Substantia nigra (tissue), 51 donors: ENCODE measurements at places on chromosomes 4 and X.

DNA sequence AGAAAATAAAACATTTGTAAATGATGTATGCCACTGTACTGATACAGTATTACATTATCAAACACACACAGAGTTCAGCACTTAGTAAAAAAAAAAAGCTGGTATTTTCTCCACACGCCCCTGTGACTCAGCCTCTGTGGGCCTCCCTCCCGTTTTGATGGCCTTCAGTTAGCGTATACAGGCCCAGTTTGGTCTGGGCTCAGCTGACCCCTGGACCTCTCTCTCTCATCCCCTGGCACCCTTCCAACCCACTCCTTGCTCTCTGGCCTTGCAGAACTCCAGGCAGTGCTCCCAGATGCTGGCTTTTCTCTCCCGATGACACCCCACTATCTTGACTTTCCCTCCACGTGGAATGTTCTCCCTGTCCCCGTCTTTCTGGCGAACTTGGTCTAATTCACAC lies 89.0 kb upstream of the LIMCH1 start:
- no peak for DNase-seq

DNA sequence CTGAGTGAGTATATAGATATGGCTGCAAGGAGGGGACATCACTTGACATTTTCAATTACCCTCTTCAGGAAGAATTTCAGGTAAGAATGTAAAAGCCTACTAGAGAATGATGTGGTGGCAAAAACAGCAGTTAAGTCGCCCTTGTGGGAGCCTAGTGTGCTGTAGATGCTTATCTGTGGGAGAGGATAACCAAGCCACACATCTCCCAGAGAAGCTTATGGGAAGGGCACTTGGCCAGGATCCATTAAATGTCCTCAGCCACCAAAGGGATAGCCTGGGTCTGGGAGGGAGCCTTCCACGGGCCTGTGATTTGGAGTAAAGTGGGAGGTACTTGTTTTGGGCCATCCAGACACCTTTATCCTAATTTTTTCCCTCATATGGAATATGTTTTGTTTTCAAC lies 41.3 kb upstream of the BCLAF3 start:
- DNase-seq, result no peak

DNA sequence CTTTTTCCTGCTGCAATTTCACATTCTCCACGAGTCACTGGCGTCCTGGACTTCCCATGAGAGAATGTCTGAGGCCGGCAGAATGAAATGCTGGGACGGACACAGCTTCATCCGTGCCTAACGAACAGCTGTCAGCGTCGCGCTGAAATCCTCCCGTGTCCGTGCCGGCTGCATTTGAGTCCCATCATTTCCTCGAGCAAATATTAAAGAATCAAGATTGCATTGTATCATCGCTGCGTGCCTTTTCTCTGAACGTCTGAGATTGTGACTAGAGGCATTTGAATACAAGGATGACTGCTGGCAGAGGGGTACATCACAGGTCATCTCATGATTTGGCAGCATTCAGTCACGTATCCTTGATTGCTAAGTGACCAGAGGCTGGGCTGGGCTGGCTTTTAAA lies 279.9 kb downstream of the ASMT start:
- DNase-seq, result no peak

- no peak for DNase-seq
Measured at GRCh38 chr4:163693211-163693610, 198.7 kb downstream of the TMA16 start.

- no peak for DNase-seq
Measured at GRCh38 chrX:43974100-43974475, 898 bp upstream of the NDP start.

DNA sequence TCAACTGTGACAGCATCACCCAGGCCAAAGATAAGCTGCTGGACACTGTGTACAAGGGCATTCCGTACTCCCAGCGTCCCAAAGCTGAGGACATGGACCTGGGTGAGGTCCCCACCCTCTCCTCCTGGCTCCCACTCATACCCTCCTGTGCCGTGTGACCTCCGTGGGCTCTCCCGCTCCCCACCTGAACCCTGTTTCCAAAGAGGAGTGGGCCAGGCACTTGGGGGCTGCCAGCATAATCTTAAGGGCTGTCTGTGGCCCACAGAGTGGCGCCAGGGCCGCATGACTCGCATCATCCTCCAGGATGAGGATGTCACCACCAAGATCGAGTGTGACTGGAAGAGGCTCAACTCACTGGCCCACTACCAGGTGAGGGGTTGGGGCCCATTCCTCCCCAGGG lies 10.0 kb downstream of the LAGE3 start:
- DNase-seq, result no peak

DNA sequence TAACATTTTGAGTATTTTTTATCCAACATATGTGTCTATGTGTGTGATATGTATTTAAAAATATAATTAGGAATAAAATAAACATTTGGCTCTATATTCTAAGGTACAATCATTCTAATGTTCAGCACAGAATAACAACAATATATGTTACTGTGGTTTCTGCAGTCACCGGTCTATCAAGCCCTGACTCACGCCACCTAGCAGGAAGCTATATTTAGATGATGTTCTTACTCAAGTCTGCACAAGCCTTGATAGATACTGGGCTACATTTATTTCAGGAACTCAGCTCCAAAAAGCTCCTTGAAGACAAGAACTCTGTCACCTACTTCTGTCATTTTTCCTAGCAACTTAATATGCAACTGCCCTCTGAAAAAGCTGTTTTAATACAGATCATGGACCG lies 152.0 kb upstream of the FTHL17 start:
- DNase-seq, result no peak

DNA sequence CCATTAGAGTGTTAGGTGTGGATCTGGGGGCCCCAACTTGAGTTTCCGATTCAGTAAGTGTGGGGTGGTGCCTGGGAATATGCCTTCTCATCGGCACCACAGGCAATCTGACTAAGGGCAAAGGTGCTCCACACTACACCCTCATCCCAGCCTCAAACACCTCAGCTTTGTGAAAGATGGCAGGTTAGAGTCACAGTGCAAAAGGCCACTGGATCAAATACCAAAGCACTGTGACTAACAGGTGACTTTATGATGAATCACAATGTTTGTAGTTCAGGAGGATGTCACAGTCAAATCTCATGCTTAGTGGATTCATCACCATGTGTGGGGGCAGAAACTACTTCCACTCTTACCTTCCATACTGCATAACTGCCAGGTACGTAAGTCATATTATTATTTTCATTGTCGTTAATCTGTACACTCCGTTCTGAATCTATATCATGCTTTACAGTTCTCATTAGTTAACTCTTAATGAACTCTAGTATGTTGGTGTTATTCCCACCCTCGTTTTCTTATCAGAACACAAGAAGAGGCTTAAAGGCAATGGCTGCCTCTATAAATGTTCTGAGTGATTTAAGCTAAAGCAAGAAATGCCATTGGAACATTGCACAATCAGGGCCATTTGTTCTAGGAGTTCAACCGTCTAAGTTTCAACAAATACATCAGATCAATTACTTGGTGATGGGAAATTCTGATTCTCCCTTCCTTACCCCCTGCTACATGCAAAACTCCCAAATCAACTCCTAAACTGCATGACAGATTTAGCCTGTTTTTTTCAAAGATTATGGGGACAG lies 50.2 kb downstream of the PRKG2 start:
- DNase-seq, result no peak

GRCh38 chrX:36543499-36543898 lies 464.7 kb upstream of the FAM47C start:
- DNase-seq, result no peak

- DNase-seq, result no peak
Measured at GRCh38 chr4:7197910-7198309, 5.6 kb downstream of the SORCS2 start.

DNA sequence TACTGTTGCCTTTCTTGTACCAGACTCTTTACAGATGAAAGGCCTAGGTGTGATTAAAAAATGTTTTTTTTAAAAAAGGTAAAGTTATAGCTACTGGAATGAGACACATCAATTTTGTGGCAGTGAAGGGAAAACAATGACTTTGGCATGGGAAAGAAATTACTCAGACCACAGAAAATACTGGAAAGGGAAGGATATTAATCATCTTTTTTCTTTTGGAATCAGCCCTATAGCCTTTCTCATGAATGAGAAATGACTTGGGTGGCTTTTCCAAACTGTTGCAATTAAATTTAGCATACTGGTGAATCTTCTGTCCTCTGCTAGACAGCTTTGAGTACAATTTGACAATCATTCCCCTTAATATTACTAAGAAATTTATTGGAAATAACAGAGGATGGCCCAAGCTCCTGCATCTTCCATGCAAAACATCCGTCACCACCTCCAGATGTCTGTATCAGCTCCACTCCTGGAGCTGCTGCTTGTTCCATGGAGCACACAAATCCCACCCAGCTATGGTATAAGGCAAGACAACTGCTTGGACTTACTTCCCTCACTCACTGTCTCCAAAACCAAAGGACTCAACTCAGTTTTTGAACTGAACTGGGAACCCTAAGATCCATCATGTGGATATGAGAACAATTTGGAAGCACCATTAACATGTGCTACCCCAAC lies 97.6 kb upstream of the ARSJ start:
- DNase-seq, result no peak

DNA sequence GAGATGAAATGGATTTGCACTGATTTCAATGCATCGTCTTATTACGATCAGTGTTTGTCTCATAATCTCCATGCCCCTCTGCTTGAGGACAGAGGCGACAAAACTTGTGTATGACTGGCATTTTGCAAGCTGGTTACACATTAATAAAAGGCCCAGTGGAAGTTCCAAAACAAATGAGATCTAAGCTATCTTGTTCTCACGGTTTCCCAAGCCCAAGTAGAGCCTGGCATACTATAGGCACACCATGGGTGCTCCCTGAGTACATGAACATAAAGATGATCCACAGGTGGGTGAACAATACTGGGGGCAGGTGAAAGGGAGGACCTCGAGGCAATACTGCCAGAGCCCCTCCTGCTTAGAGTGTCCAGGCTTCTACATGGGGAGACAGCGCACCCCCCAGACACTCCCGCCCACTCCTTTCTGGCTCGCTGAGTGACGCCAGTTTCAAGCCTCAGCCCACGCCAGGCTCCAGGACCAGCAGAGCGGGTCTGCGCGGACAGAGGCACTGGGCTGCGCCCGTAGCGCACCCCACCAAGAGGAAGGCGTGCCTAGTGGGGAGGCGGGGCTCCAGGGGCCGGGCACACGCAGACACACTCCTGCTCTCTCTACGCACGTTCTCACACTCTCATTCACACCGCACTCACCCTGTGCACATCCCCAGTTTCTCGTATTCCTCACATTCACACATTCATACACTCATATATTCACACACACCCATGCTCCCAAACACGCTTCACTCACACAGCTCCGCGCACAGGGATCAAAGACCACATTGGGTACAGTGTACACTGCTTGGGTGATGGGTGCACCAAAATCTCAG lies 8.9 kb upstream of the GSX2 start:
- DNase-seq, result no peak

DNA sequence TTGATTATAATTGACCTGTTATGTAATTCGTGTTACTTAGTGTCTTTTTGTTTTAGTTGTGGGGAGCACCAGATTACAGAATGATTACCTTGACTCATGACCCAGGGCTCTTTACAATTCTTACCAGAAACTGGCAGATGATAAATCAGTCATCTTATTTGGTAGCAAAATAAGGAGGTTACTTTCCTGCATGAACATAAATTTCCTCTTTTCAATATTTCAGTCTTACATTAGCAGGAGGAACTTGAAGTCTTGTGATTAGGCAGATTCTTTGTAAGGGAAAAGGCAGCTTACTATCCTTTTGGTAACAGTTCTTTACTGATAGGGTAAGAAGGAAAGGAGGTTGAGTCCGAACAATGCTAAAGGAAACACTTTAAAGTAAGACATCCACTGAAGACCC lies 26.0 kb upstream of the SLC25A5 start:
- no peak for DNase-seq

DNA sequence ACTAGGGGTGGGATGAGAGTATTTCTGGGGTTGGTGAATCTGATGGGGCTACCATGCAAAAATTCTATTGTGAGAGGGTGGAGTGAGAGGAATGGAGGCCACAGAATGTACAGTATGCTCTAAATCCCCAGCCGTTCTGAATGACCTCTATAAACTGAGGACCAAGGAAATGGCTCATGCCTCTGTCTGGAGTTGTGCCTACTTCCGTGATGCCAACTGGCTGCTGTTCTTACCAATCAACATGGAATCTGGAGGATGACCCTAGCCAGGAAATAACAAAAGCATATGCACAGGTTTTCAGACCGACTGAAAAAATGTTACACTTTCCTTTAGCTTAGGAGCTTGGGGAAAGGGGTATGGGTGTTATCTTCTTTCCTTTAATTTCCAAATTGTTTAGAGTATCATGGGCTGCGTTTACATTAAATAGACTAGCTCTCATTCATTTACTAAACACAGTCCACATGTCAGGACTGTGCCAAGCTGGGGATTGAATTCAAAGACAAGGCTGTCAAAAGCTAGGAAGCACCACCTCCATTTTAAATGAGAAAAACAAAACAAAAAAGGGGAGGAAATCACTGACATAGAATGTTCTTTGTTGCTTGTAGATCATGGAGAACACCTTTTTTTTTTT lies 20.2 kb upstream of the CCKAR start:
- no peak for DNase-seq

- no peak for DNase-seq
Measured at GRCh38 chrX:135114392-135114791, 5.9 kb downstream of the ETDB start.

- DNase-seq, result no peak
Measured at GRCh38 chr4:20272411-20272872, 20.7 kb downstream of the SLIT2 start.

- DNase-seq, result no peak
Measured at GRCh38 chr4:27779827-27780226, 919.2 kb downstream of the STIM2 start.

GRCh38 chrX:826448-826847 lies 195.9 kb downstream of the SHOX start:
- no peak for DNase-seq

GRCh38 chr4:10929818-10930217 lies 245.2 kb upstream of the CLNK start:
- DNase-seq, result no peak

DNA sequence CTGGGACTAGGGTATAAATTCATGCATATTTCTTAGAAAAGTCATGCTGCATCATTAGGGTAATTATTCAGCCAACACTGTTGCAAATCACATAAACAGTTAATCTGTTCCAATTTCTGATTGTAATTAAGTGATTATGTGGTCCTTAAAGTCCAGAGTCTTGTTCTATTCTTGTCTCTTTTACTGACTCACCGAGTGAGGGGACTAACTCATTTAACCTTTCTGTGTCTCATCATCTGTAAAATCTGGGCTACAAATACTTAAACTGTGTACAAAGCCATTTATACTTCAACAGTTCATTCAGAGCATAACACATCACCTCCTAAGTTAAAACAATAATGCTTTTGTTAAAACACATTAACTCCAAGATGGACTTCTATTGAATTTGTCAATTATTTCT lies 65.4 kb upstream of the KLHL13 start:
- no peak for DNase-seq

DNA sequence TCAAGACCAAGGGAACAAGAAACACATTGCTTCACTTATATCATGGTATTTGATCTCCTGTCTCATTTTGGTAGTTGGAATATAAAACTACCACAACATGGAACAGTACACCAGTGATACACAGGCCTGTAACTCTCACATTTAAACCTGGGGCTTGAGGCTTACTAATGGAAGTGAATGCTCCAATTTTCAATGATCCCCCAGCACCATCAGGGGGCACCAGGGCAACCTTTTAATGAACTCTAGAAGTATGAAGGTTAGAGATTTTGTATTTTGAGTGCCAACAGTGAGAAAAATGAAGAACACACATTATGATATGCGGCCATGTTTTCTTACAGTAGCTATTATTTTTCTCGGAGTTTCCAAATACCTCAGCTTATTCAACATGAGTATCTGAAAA lies 50.7 kb downstream of the C4orf33 start:
- no peak for DNase-seq

GRCh38 chrX:34218063-34218462 lies 85.9 kb upstream of the FAM47A start:
- no peak for DNase-seq

- no peak for DNase-seq
Measured at GRCh38 chr4:150457802-150458201, 124.1 kb upstream of the MAB21L2 start.
